ENCODE measurements at places on chromosomes 4 and X.

DNA sequence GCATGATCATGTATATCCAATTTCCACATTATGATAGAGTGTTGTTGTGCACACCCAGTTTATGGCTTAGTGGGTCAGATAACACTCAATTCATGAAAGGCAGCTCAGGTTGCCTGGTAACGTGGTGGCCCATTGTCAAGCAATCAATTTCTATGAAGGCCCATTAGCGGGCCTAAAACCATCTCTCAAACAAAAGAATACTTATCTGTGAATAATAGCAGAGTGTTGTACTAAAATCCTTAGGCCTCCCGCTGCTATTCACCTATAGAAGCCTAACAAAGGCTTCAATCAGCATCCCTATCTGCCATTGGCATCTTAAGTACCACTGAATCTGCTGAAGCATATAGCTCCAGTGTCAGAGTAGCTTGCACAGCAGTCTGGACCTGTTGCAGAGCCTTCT is 849.6 kb upstream of the POU3F4 start:
- DNase-seq = no peak

- no peak for DNase-seq
These were observed 16.2 kb downstream of the TBC1D9 start for GRCh38 chr4:140739971-140740370.

- DNase-seq = no peak
These were observed 57.9 kb upstream of the PRSS48 start for GRCh38 chr4:151219091-151219490.

- no peak for DNase-seq
These were observed 106.3 kb downstream of the ZAR1 start for GRCh38 chr4:48596336-48596735.

- peak; percentile 57 for DNase-seq
These were observed 20.8 kb downstream of the ENOPH1 start for GRCh38 chr4:82450966-82451755.

DNA sequence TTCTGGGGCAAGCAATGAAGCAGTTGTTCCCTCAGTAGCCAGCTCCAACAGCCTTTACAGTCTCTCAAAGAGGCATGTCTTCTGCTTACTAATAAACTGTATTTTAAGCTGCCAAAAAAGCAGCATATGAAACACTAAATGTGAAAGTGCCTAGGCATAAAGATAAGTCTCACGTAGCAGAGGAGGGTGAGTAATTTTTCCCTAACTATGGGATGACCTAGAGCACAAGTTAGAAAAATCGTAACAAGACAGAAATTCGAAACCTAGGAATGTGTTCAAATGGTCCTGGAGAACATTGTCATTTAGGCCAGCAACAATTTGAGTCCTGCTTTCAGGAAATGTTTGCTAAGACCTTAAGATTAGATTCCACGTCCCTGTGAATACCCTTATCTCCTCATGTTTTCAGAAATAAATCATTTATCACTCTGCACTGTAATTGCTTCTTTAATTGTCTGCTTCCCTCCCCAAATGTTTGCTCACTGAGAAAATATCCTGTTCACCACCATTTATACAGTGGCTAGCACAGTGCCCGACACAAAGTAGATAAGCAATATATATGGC is 222.2 kb downstream of the KCNIP4 start:
- no peak for DNase-seq

GRCh38 chrX:119758731-119759247 is 401 bp downstream of the SOWAHD start:
- peak; percentile 48 for DNase-seq

DNA sequence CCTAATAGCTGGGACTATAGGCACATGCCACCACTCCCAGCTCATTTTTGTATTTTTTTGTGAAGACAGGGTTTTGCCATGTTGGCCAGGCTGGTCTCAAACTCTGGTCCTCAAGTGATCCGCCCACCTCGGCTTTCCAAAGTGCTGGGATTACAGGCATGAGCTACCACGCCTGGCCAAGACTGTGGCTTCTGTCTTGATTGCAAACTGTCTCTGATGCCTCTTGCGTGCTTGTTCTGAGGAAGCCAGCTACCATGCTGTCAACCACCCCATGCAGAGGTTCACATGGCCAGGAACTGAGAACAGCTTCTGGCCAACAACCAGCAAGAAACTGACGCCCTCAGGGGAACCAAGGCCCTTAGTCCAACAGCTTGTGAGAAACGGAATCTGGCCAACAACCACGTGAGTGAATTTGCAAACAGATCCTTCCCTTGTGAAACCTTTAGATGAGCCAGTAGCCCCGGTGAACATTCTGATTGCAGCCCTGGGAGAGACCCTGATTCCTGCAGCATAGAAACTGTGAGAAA is 71.2 kb downstream of the SUPT20HL2 start:
- no peak for DNase-seq

DNA sequence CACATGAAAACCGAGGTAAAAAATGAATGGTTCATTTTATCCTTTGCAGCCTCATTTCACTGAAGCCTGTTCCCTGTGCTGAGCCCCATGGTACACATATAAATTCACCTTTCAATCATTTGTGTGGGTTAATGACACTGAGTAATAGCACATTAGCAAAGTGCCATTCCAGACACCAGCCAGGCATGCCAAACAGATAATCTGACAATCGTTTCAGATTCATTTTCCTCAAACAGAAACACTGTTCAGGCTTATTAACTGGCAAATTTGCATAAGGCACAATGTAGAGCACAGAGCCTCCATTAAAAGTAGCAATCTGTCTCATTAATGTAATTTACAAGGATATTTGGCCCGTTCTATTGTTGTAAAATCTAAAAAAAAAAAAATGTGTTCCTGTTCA is 76.2 kb downstream of the UNC5C start:
- no peak for DNase-seq

- DNase-seq = peak; percentile 68
These were observed 29.0 kb downstream of the NOP14 start for GRCh38 chr4:2934077-2934812.

- no peak for DNase-seq
These were observed 97.8 kb downstream of the SHROOM3 start for GRCh38 chr4:76532805-76533204.

DNA sequence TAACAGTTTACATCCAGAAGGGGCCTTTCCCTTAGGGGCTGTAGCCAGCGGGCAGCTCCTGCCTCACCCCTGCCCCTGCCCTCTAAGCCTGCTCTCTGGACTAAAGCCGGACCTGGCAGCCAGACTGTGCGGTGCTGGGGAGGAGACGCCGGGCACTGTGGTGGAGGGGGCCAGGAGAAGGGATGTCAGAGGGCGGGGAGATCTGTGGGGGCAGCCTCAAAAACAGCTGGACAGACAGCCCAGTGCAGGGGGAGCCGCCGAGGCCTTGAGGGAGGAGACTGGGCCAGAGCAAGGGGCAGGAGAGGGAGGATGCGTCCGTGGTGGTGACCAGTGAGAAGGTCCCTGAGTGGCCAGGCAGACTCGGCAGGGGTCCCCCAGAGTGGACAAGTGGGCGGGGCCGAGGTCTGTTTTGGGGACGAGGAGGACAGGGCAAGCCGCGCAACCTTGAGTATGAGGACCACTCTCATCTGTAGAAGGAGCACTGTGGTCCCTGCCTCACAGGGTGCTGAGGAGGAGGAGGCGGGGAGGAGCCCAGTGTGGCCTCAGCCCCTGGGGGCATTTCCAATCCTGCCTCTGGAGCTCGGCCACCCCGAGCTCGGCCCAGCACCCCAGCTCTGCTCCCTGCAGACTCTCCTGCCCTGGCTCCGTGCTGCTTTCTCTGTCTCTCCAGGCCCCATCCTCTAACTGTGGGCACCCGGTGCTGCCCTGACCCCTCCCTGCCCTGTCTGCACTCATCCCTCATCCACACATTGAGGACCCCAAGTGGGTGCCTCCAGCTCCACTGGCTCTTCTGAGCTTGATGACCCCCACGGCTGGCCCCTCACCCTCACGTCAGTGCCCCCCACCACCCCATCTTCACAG is 59.2 kb upstream of the NKX1-1 start:
- no peak for DNase-seq

- DNase-seq = peak; percentile 16
These were observed 67.0 kb downstream of the HTRA3 start for GRCh38 chr4:8336412-8337075.

DNA sequence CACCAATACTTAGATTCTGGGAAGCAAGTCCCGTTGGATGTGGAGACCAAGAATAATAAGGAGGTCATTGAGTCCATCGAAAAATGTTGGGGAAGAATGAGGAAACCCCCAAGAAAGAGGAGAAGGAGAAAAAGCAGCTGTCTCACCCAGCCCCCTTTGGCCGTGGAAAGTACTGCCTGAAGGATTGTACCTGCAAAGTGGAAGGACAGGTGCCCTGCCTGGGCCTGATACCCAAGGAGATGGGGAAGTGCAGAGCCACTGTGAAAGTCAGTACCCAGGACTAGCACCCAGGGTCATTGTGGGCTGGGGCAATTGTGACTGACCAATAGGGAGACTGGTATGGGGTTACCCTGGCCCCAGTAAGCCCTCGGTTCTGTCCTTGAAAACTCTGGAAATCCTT is 13.8 kb upstream of the CFAP299 start:
- no peak for DNase-seq

- no peak for DNase-seq
These were observed 167.5 kb upstream of the PDE5A start for GRCh38 chr4:119795986-119796578.

DNA sequence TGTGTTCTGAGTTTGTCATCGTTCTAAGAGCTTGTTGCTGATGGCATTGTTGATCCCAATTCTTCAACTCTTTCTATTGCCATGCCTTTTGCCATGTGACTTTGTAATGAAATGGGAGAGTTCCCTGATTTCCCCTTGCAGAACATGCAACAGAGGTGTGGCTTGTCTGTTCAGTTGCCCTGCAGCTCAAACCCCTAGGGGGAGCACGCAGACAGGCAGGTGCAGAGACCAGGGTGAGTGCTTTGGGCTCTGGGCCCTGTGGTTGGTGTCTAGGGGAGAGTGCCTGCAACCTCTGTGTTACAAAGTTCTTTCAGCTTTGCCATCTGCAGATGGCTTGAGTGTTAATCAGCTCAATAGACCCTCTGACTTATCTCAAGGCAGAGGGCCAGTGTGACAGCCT is 332.7 kb downstream of the MID1IP1 start:
- no peak for DNase-seq

DNA sequence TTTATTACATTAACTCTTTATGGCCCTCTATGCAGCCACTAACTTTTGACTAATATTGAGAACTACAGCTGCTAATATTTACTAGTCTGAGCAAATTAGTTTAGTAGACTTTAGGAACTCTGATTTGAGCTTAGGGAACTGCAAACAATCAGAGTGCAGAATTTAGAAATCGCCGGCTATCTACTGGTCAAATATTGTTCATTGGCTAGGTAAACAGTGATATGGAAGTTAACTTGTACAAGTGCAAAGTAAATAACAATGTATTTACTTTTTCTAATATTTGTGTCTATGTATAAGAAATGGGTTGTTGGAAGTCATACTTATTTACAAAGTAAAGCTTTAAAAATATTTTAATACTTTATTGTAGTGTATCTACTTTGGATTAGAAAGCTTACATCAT is 279.6 kb downstream of the CFAP299 start:
- no peak for DNase-seq

DNA sequence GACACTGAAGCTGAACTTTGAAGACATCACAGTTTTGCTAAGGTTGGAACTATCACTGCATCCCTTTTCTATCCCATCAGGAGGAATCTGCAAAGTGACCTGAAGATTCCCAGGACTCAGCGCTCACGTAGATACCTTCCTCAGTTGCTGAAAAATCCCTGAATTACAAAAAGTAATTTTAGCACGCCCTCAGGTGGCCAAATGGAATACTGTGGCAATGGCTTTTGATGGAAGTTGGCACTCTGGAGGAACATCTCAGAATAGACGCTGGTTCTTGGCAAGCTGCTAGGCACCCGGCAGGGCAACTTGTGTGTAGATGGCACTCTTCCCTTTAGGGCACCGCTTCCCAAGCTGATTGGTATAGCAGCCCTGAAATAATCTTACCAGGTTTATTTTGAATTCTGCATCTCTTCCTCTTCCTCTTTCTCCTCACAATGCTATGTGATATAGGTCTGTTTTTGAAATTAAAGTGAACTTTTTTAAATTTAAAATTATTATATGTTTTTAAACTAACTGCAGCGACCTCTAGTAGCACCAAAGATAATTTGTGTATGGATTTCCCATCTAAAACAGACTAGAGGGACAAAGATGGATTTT is 16.3 kb upstream of the ESX1 start:
- peak; percentile 59 for DNase-seq

DNA sequence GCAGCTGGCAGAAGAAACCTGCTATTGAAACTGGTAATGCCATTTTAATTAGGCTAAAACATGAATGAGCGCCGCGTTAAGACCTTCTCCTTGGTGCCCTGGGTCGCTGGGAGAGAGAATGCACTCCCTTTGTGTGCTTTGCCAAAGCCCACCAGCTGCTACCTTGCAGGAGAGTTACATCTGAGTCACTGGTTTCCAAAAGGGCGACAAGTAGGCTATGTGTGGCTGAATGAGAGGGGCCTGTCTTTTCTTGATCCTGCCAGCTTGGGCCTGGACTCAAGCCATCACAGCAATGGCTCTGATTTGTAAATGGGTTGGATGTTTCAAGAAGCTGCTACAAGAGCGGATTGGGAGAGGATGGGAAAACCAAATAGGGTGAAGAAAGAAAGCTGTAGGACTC is 81.5 kb downstream of the NHS start:
- DNase-seq = no peak

DNA sequence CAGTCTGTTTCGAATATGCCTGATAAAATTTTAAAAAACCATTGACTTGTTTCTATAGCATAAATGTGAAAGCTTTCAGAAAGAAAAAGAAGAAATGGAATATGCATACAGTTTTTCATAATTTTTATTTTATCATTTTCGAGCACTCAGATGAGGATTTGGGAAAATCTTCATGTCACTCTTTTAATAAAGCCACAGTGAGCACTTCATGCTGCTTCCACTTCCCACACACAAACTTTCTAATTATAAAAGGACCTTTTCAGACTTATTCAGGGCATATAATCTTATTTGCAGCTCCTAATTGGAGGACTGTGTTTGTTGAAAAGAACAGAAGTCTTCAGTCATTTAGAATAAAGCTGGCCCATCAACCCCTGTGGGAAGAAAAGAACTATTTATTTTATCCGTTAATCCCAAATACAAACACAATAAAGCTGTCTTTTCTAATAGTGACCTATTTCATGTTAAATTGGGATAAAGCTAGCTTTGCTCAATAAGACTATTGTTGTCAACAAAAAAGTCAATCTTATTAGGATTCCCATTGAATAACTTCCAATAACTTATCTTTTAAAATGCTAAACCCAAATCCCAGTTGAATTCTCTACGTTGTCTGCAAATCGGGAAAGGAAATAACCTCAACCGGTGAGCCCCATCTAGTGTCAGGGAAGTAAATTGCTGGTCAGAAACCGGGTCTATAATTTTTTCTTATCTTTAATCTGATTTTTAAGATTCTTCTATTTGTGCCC is 211.5 kb downstream of the PDGFRA start:
- no peak for DNase-seq

DNA sequence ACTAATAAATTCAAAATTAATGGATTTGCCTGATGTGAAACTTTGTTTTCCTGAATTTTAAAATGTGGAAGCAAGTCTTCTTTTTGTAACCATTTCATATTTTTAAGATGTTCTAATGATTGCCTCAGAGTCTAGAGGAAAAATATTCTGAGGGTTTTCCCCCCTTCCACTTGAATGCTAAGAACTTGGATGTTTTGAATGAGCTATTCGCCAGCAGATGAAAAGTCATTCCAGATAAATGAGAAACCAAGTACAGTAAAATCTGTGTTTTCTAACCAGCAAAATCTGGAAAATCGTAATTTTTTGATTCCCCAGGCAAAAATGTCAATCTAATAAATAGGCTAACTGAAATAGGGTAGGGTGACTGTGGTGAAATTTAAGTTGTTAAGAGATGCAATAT is 45.6 kb downstream of the SLIT2 start:
- no peak for DNase-seq

- DNase-seq = no peak
These were observed 24.9 kb upstream of the GPC4 start for GRCh38 chrX:133440081-133440796.

- no peak for DNase-seq
These were observed 5.3 kb upstream of the APELA start for GRCh38 chr4:164871673-164872072.
